ENCODE measurements at places on chromosomes 1 and 21.
A peak's percentile ranks its signal among the peaks of the same experiment; 100 is the strongest.

DNA sequence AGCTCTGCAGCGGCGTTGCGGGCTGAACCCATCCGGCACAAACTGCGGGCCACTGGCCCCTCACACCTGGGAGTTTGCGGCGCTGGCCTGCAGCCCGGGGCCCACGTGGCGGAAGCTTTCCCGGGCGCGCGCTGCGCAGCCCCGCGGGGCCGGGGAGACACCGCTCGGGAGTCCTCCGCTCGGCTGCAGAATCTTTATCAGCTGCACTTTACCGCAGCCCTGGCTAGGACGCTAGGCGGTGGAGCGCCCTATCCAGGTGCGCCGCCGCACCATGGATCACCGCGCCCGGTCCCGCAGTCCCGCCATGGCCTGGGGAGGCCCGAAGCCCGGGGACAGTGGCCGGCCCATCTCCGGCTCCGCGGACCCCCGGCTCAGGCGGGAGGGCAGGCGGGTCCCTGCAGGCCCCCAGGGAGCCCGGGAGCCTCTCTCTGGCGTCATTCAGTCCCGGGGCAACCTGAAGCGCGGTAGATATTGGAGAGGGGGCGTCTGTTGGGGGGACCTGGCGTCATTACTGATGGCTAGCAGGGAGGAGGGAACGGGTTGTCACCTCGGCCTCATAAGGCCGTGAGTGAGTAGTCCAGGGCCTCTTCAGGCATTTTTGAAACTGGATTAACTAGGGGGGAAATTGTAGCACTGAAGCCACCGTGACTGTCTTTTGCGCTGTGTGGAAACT lies 5.7 kb upstream of the OLIG2 start:
- no peak for DNase-seq

GRCh38 chr1:161390559-161390858 lies 22.8 kb upstream of the CFAP126 start:
- peak; percentile 22 for DNase-seq

GRCh38 chr1:182118851-182119250 lies 57.3 kb upstream of the ZNF648 start:
- DNase-seq, result no peak

GRCh38 chr1:165629848-165630628 lies 996 bp upstream of the MGST3 start:
- DNase-seq, result no peak

GRCh38 chr21:35538386-35538785 lies 489.3 kb upstream of the RUNX1 start:
- DNase-seq, result no peak

DNA sequence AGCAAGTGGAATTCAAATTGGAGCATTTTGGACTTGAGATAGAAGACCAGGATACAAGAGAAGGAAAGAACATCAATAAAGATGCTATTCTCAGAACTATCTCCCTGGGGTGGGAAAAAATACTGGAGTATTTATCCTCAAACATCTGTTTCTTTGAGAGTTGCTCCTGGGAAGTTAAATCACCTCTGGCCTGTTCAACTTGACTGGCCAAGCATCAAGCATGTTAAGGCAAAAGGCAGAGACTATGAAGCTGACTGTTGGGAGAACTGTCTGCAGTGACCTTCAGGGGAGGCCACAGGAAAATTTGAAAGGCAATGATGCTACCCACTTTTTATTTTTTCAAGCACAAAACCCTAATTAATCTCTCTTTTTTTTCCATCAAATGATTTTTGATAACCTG lies 239.0 kb downstream of the NTNG1 start:
- no peak for DNase-seq

DNA sequence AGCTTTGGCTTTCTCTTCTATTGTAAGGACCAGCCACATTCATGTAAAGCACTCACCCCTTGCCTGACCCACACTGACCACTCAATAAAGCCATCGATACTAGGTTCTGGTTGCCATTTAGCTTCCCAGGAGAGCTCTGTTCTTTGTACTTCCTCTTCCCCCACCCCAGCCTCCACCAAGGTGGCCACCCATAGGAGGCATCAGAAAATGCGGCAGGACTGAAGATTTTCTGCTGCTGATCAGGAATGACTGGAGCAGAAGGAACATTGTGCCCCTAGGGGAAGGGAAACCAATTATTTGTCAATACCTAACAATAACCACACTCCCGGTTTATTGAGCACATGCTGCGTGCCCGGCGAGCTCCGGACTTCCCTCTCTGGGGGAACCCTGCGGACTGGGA lies 5.2 kb upstream of the SMIM12 start:
- DNase-seq, result no peak

GRCh38 chr1:32898958-32899357 lies 2.2 kb downstream of the TMEM54 start:
- DNase-seq, result no peak

GRCh38 chr1:183477986-183478781 lies 5.9 kb downstream of the SMG7 start:
- no peak for DNase-seq

DNA sequence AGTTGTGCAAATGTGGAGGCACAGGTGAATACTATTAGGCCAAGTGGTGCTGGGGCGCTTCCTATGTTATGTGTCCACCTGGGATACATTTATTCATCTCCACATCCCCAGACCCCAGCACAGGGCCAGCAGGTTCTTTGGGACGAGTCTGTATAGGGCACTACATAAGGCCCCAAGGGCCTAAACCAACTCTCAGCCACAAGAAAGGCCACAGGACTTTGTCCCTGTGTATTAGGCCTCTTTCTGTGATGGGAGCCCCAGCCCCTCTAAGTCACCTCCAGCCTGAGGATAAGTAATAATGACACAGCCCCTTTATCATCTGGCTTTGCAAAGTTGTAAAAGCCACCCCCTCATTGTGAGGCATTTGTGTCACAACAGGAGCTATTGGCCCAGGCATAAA lies 79.2 kb upstream of the CD1D start:
- DNase-seq, result peak; percentile 8

GRCh38 chr1:4447778-4448420 lies 206.5 kb upstream of the AJAP1 start:
- DNase-seq, result no peak

DNA sequence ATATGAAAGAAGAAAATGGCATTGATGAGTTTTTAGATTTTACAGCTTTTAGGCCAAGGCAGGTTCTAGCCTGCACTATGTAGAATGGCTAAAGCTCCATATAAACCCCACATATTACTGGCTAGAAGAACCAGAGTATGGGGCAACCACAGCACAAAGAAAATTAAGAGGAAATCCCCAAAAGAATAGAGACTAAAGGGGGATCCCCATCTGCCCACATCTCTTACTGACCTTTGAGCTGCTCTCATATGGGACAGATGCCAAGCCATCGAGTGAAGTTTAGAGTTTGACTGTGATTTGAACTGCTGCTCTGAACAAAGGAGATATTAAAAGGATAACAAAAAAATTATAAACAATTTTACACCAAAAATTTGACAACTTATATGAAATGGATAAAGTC lies 102.2 kb upstream of the HAO2 start:
- DNase-seq, result no peak

DNA sequence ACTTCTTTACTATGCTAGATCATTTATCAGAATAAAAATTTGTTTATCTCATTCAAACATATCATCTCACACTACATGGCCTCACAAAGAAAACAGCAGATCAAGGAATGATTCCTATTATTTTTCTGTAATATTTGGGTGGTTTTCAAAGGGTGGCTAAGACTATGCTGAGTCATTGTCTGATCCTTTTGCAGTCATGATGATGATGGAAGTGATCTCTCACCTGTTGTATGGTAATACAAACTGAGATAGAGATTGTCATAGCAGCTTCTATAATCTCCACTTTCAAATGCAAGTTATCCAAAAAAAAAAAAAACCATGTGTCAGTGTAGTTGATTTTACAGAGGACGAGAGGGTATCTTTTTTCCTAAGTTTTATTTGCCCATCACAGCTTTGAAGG lies 37.2 kb upstream of the GBP5 start:
- no peak for DNase-seq

- no peak for DNase-seq
These were observed 123.8 kb upstream of the CHRM3 start for GRCh38 chr1:239262538-239262937.

DNA sequence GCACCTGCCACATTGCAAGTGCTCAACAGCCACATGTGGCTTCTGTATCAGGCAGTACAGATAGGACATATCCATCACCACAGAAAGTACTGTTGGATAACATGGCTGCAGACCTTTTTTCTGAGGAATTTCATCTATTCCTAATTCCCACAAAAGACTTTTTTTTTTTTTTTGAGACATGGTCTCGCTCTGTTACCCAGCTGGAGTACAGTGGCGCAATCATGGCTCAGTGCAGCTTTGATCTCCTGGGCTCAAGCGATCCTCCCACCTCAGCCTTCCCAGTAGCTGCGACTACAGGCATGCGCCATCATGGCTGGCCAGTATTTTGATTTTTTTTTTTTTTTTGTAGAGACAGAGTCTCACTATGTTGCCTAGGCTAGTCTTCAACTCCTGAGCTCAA lies 33.3 kb downstream of the YARS1 start:
- DNase-seq, result no peak

DNA sequence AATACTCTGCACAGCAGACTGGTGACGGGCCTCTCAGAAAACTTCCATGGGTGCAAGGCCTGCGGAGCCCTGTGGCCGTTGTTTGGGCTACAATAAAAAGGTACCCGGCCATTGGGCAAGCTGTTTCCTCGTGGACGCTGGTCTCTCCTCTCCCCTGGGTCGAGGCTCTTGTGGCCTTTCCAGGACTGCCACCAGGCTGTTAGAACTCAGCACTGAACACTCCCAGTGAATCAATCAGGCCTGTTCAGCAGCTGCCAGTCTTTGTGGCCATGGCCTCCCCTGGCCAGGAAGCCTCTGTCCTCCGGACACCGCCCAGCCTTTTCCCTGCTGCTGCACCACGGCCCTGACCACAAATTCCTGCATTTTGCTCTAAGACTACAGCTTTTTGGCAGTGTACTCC lies 33.0 kb upstream of the ACTRT2 start:
- no peak for DNase-seq

DNA sequence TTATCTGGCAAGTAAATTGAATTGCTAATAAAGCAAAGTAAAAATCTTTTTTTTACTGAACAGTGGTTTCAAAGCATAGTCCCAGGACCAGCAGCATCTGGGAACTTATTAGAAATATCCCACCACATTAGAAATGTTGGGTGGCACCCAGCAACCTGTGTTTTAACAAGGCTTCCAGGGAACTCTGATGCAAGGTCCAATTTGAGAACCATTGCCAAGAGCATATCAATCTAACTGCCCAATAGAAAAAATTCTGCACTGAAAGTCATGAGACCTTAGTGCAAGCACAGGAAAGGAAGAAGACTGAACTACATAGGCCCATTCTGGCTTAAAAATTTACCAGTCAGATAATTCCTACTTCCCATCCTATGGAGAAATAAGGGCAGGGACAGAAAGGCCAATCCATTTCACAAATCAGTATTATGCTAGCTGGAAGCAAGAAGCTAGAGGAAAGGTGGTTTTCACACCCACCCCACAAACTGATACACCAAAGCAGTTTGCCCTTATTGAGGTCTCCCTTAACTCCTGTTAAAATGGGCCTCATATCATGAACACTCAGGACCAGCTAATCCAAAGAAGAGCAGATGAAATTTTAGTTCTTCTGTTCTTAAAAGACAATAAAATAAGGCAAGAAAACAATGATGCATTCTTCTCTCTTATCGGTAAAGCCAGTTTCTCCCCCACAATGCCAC lies 17.5 kb upstream of the C1orf105 start:
- DNase-seq, result no peak

GRCh38 chr1:150535511-150536287 lies 13.5 kb upstream of the ADAMTSL4 start:
- DNase-seq, result peak; percentile 60

DNA sequence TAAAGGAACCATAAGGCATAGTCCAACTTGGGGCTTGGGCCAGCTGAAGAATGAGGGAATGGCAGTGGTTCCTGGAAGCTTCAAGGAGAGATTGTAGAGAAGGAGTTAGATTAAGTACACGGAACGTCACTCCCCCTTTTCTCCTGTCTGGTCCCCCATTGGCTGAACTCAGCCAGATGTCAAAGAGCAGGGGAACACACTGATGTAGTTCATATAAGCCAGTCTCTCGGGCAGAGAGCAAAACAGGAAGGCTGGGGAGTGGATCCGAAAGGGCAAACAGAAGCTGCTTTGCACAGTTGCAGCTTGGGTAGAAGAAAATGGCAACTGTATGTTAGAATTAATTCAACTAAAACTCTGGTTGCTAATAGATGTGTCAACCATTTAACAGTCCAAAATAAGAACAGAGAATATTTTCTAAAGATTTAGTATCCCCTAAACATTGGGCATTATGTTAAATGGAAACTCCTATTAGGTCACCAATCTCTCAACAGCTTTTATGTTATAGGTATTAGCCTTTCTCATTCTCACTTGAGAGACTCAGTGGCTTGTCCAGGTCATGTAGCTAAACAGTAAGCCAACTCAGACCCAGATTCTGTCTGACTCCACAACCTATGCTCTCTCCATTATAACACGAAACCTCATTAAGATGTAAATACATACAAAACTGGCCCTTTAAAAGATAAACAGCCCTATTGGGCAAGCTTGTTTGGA lies 600.7 kb upstream of the USP24 start:
- DNase-seq, result no peak

DNA sequence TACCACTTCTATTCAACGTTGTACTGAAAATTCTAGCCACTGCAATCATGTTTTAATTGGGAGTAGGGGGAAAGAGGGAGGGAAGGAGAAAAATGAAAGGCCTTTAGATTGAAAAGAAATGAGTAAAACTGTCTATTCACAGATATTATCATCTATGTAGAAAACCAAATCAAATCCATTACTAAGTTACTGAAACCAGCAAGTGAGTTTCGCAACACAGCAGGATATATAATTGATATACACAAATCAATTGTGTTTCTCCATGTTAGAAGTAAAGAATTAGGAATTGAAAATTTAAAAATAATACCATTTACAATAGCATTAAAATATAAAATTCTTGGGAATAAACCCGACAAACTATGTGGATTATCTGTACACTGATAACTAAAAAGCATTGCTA lies 19.2 kb downstream of the SFT2D2 start:
- DNase-seq, result no peak

DNA sequence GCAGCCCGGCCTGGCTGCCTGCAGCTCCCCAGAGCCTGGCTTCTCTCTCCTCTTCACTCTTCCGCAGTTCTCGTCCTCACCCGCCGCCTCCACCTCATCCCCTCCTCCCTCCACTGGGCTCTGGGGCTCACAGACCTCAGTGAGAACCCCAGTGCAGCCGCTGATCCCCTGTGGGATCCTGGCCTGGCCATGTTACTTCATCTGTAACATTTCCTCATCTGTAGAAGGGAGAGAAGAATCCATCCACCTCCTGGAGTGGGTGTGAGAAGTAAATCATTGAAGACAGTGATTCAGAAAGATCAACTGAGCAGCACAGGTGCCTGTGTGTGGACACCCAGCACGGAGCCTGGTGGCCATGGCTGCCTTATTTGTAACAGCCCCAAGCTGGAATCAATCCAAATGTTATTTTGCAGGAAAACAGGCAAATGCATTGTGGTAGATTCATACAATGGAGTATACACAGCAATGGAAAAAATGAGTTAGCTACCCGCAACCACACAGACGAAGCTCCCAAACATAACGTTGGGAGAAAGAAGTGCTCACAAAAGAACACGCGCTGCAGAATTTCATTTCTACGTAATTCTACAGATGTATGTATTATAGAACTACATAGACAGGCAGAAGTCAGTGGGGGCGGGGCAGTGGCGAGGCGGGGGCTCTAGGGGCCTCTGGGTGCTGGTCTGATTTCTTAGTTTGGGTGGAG lies 8.7 kb downstream of the LAPTM5 start:
- DNase-seq, result no peak

GRCh38 chr21:29305561-29305960 lies 6.8 kb downstream of the BACH1 start:
- DNase-seq, result no peak

GRCh38 chr1:203267347-203267846 lies 37.9 kb upstream of the BTG2 start:
- DNase-seq, result peak; percentile 78
